NCI-H446 treated with DMSO at 0.1 percent for 48 hours (cell line): ENCODE measurements at places on chromosomes 13 and 19.

- no peak for DNase-seq
Observed at GRCh38 chr13:65864039-65864438, 1366.1 kb downstream of the PCDH9 start.

DNA sequence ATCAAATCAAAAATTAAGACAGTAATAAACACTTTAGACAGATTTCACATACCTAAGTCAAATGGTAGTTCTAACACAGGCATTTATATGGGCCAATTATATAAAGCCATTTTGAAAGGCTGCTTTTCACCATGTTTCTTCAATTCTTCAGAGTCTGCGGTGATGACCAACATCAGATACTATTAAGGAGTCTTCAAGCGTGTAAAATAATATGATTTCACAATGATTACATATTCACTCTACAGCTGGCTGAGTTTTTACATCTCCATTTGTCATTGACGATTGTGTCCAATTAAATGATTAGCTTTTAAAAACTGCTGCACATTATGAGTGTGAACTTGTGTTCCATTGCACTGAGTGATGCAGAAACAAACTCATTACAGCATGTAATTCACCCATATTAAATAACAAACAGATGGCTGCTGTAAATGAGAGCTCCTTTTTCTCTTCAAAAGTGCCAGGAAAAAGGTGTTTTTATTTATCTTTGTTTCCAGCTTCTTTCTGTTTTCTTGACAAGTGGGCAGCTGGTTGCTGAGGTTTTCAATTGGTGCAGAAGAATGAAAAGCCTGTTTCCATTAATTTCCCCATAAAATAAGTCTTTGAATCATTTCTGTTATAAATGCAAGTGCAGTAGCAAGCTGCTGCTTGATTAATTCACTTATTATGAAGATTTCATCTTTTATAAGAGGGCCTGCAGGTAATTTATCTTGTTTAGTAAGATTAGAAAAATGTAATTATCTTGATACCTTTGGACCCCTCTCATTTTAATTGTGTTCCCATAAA, 676.1 kb upstream of the KLHL1 start:
- peak; percentile 91 for DNase-seq

DNA sequence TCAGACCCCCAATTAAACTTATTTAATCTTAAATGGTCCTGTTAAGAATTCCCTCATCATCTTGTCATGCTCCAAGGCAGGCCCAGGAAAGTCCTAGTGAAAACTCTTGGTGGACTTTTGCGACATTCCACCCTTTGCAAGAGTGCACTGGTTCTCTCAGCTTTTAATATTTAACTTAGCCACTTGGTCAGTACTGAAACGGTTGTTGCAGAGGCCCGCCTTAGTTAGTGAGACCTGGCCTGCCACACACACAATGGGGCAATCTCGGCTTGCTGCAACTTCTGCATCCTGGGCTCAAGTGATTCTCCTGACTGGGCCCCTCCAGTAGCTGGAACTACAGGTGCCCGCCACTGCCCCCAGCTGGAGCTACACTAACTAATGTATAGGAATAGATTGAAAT, 1366.0 kb downstream of the UQCRFS1 start:
- no peak for DNase-seq

DNA sequence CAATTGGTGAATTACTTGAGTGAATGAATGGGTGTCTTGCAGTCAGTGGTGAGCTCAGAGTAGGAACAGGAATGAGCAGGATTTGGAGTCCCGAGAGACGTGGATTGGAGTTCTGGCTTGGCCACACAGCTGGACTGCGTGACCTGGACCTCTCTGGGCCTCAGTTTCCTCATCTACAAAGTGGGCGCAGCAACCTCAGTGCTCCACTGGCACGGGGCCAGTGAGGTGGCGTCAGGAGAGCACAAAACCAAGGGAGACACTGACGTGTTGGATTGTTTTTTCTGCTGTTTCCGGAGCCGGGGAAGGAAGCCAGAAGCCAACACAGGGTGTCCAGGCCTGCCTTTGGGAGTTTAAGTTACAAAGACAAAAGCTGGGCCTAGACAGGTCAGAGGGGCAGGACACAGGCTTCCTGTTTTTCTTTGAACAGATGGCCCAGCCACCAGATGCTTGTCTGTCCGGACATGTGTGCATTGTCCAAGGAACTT, 6.5 kb upstream of the DOCK6 start:
- DNase-seq, result no peak

- no peak for DNase-seq
Observed at GRCh38 chr19:50460161-50460765, 16.0 kb upstream of the EMC10 start.

- no peak for DNase-seq
Observed at GRCh38 chr13:79457390-79457789, 23.6 kb upstream of the NDFIP2 start.
